Progenitor cell of endocrine pancreas (in vitro differentiated cells): ENCODE measurements at places on chromosomes 4 and X. TPM values are rescaled to one million over a fixed set of nuclear protein-coding genes. Genes with fewer than 3 reads are reported as not detected.

Gene JCHAIN
- total RNA-seq, result not detected in 2 replicates

Gene SMR3B
- total RNA-seq, result not detected in 2 replicates

Gene WWC2
- 57.0 and 61.2 TPM in 2 replicates for total RNA-seq

Gene EXOC1L
- not detected in 2 replicates for total RNA-seq

Gene GRIA2
- 2.3 and 2.5 TPM in 2 replicates for total RNA-seq

Gene YIPF7
- 0.36 and 0.46 TPM in 2 replicates for total RNA-seq

Gene ANAPC4
- total RNA-seq, result 39.5 and 48.4 TPM in 2 replicates
